ENCODE measurements at places on chromosomes 2 and 18. TPM values are rescaled to one million over a fixed set of nuclear protein-coding genes. Genes with fewer than 3 reads are reported as not detected.

The GKN1 gene
- total RNA-seq, result not detected

The FZD7 gene
- total RNA-seq, result 9.4 TPM

The NDC80 gene
- not detected for total RNA-seq

The SERPINB11 gene
- not detected for total RNA-seq

The AQP12B gene
- total RNA-seq, result not detected

The RAX gene
- total RNA-seq, result not detected

The LYPD1 gene
- 0.34 TPM for total RNA-seq

The TAF1B gene
- 5.0 TPM for total RNA-seq

The ALPI gene
- total RNA-seq, result not detected

- DNase-seq, result no peak
Observed at GRCh38 chr2:211664321-211664720, 874.3 kb downstream of the ERBB4 start.

GRCh38 chr18:28164771-28165483 is 12.0 kb downstream of the CDH2 start:
- DNase-seq, result no peak

DNA sequence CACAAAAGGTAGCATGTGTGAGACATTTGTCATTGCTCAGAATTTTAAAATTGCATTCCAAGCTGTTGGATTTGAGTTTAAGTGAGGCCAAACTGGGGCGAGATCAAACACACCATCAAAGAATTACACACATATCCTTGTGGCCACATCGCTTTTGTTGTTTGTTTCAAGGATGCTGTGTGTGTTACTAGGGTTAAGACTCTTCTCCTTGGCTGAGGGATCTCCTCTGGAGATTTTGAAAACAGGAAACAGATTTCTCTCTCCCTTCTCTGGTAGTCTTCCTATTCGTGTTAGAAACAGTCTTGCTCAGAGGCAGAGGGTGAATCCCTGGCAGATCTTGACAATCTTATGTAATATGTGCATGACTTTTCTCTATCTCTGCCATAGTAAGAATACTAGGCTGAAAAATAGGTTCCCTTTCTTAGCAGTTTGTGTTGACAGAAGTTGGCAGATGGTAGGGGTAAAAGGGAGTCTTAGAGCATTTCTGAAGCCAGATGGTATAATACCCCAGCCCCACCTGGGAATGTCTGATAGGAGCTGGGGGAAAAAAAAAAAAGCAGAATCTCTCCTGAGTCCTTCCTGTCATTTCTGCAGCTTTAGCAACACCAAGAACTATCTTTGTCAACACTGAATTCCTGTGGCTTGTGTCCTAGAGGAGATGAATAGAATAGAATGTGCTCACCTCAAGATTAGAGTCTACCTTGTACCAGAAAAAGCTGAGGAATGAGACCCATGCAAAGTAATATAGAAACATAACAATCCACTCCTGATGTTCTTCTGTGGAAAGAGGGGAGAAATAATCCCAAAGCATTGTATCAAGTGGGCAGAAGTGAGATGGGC is 101.8 kb downstream of the XRCC5 start:
- no peak for DNase-seq

DNA sequence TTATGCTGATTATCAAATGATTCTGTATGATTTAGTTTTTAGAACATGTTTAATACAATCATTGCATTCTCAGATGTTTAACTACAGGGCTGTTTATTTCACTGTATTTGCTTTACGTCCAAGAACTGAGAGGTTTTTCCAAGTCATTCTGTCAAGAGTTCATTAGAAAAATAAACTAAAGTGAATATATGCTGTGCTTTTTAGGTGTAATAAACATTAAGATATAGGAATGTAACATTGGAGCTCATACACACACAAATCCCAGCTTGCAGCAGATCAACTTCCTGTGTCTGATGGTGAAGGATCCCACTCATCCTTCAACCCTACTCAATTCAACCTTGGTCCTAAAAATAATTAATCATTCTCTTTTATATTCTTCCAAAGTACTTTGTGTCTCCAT is 285.0 kb downstream of the AFF3 start:
- DNase-seq, result no peak

DNA sequence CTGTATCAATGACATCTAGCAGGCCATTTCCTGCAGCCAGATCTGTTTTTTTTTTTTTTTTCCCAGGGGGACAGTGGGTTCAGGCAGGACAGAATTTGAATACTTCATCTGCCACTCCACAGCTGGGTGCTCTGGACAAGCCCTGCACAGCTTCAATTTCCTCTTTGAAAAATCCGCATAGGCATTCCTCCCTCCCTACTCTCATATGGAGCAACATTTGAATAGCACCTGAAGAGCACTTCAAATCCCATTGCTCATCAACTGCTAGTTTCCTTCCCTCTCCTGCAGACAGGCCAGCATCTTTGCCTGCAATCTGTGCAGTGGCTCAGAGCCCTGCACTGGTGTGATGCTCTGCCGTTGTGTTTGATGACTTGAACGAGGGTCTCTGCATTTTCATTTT is 326.3 kb downstream of the TSN start:
- no peak for DNase-seq

DNA sequence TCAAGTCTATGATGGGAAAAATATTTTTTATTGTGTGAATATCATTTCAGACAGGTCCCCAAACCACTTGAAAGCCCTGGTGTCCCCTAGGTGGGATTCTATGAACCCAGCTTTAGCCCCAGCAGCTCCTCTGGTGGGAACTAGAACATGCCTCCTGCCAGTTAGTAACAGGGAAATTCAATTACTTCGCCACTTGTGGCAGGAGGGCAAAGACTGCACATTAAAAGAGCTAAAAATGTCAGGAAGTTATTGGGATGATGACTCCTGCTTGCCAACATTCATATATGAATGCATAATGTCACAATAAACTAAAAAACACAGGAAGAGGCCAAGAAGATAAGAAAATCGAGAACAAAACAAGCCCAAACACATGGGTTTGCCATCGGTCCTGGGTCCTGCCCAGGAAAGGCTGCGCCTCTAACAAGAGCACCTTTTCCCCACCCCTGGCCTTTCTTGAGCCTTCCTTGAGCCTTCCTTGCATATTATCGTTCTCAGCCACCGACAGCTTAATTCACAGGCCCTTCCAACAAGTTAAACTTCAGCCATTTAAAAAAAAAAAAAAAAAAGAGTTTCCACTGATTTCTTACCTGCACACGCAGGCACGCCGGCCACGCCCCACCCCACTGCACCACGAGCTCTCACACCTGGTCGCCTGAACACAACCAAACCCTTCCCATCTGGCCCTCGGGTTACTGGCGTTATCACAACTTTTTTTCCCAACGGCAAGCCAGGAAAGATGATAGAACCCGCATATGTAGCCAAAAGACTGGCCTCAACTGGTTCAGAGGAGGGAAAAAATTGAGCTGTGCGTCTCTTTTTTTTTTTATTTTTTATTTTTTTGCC is 23.4 kb downstream of the BCL11A start:
- no peak for DNase-seq

DNA sequence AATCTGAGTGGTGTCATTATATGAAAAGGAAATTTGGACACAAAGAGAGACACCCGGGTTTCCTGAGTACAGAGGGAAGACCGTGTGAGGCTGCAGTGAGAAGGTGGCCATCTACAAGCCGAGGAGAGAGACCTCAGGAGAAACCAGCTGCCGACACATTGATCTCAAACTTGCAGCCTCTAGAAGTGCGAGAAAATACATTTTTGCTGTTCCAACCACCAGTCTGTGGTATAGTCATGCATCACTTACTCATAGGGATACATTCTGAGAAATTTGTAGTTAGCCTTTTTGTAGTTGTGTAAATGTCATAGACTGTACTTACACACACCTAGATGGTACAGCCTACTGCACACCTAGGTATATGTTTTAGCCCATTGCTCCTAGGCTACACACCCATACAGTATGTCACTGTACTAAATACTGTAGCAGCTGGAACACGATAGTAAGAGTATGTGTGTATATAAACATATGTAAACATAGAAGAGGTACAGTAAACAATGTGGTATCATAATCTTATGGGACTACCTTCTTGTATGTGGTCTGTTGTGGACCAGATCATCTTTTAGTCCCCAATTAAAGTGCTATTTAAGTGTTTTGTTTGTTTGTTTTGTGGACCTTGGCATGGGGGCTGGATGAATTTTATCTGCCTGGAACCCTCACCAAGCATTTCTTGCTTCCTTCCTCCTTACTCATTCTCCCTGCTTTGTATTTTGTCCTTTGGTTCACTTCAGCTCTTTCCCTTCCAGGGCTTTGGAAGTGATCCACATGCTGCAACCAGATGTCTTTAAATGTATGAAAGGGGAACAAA is 38.3 kb upstream of the SESTD1 start:
- DNase-seq, result no peak

DNA sequence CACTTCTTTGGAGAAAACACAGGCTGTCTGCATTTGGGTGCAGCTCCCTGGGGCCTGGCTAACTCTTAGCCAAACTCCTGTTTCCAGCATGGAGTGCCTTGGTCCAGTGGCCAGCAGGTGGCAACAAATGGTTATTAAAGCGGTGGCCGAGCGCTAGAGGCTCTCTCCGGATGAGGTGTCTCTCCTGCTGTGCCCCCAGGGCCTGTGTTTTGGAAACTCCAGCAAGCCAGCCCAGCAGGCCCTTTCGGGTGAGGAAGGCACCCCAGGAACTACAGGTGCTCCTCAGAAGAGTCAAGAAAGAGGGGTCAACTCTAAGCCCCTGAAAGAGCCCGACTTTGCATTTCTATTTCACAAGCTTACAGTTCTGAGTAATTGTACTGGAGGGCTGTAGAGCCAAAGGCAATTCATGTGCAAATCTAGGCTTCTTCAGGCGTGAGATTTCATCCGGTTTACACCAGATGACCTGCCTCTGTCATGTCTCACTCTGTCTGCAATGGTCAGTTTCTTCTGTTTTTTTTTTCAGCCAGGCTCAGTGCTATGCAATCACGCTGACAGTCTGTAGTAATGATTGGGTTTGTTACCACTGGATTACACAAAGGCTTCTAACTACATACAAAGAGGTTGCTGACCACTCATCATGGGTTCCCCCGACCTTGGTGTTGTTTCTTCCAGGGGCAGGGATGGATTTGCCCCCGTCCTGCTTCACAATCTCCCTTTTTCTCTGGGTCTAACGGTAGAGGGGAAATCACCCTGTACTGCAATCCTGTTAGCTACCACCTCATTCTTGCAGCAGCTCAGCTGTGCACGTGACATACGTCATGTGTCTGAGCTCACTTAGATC is 7.6 kb upstream of the CHRNA1 start:
- DNase-seq, result peak; percentile 56

DNA sequence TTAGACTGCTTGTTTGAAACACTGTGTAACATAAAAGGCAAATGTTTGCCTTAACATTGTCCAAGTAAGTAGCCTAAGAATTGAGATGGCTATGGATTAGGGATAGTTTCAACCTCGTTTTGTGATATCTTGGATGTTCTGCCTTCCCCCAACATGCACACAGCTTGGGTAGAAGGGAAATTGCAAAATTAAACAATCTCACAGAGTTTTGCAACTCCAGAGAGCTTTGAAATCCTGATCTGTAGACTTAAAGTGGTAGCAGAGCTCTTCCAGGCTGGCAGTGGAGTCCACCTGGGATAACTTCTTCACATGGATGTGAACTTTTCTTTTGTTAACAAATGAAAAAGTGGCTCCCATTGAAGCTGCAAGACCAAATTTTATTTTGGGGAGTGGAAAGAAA is 59.6 kb downstream of the CHRNA1 start:
- DNase-seq, result no peak

DNA sequence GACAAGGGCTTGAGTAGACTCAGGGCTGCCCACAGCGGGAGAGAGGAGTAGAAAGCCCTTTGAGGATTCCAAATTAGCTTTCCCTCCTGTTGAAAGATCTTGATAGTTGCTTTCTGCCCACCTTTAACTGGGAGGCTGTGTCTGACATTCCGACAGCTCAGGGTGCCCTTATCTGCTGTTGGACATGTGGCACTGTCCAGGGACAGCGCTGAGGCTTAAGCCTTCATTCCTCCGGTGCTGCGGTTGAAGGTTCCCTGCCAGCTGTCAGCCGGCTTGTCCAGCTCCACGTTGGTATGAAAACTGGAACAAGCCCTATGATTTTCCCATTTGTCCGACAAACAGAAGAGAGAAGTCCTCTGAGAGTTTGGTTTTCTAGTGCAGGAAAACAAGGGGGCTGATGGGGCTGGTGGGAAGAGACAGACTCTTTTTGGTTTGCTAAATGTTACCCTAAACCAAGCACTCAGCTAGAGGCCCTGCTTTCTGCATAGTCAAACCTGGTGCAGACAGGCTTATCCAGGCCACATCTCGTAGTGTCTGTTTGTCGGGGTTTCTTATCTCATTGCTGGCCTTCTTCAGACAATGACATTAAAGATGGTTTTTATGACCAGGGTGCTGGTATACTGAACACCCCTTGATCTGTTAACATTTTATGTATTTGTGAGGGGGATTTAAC is 24.5 kb downstream of the GREB1 start:
- DNase-seq, result no peak

- no peak for DNase-seq
Observed at GRCh38 chr2:30681022-30681421, 126.2 kb downstream of the CAPN13 start.

DNA sequence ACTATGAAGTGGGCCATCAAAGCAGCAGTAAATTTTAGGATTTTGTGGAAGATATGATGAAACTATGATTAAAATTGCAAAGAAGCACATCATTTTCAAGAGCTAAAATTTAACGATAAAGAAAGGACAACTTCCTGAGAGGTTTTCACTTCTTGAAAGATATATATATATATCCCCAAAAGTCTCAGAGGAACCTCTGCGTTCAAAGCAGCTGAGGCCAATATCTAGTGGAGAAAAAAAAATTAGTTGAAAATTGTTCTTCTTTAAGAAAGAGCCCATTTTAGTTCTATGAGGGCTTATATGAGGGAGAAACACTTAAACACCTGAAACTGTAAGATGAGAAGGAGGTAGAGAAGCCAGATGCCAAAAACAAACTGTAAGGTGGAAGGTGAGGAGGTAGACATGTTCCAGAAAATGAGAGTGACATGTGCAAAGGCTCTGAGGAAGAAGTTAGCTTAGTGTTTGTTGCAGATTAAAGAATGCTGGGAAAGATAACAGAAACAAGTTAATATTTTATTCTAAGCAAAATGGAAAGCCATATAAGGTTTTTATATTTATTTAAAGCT is 72.9 kb upstream of the VRK2 start:
- DNase-seq, result no peak

GRCh38 chr2:26614216-26615138 is 26.7 kb downstream of the CIB4 start:
- DNase-seq, result no peak

DNA sequence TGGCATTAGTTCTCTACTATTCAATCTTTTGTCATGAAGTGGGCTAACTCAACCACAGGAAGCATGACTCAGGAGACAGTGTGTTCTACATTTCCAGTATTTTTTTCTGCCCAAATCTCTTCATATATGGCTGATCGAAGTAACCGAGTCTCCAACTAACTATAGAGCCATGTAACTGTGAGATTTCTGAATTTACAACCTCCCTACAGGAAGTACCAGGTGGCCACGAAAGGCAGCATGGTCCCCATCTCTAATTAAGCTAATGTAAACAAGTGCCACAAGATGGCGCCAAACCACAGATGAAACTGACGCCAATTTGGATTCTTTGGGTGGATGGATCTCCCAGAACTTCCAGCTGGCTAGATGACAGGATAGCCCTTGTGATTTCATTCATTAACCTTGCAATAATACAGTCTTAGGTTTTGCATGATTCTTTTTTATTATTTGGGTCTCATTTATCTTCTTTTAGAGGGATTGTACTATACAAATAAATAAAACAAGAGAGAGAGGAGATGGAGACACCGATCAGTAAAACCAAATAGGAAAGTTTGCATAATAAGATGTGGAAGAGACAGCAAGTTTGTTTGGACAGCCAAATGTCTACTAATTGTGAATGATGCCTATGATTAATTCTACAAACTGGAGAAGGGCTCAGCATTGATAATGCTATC is 18.3 kb upstream of the ARHGAP15 start:
- DNase-seq, result peak; percentile 14

Measured in gastrocnemius medialis (tissue), 4 donors.